ENCODE measurements at places on chromosomes 3 and 15.
A peak's percentile ranks its signal among the peaks of the same experiment; 100 is the strongest.

GRCh38 chr15:45111390-45112142 is 2.4 kb downstream of the DUOX2 start:
- no peak for DNase-seq

DNA sequence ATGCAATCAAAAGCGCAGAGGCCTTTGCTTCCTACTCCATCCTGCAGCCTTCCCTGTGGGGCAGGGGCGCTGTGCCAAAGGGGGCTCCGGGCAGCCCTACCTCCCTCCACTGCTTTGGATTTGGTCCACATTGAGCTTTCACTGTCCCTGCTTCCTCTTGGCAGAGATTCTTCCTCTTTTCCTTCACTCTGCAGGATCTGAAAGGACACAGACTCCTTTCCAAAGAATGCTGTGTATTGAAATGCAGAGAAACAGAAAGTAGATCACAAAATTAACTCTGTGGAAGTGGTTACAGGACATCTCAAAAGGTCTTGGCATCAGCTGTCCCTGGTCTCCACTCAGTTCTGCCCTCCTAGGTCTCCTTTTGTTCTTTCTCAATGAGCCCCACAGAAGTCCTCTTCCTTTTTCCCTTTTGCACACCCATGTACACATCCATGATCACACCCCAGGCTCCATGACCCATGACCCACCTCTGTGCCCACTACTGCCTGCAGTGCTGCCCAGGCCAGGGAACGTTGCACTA is 64.1 kb downstream of the CCR1 start:
- no peak for DNase-seq

DNA sequence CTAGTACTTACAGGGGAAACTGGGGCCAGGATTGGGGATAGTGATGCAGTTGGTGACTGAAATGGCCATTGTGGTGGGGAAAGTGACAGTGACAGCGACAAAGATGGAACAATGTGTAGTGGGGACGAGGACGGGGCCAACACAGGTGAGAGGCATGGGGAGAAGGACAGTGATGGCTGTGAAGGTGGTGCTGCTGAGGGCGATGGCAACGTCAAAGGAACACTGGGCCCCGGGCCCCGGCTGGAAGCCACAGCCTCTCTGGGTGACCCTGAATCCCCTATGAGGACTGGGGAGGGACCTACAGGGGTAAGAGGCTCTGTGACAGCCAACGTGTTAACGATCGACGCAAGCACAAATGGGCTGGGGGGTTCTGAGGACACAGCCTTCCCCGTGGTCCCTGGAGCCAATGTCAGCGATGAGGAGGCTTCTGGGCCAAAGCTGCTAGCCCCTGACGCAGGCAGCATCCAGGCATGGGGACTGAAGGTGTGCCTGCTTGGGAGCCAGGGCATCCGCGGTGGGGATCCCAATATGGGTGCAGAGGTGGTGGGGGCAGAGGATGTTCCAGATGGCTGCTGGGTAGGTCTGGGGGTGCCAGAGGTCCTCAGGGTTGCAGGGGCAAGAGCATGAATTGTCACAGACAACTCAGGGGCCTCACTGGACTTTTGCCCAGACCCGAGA is 25.2 kb upstream of the GOLGA6C start:
- no peak for DNase-seq

GRCh38 chr15:29815000-29815710 is 7.1 kb downstream of the TJP1 start:
- no peak for DNase-seq

DNA sequence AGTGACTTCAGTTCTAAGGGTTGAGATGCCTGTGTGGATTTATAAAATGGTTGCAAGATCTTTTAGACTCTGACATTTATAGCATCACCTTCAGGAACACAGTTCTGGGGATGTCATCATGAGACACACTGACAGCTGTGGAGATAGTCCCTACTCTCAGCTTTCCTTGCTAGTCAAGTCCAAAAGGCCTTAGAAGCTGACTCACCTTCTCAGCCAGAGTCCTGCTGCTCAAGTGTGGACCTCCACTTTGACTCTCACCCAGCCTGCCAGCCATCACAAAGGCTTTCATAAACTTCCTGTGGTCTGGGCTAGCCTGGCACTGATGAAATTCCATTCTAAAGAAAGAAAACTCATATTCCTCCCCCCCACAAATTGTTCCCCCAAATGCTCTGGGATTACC is 44.8 kb downstream of the TMEM39A start:
- no peak for DNase-seq

DNA sequence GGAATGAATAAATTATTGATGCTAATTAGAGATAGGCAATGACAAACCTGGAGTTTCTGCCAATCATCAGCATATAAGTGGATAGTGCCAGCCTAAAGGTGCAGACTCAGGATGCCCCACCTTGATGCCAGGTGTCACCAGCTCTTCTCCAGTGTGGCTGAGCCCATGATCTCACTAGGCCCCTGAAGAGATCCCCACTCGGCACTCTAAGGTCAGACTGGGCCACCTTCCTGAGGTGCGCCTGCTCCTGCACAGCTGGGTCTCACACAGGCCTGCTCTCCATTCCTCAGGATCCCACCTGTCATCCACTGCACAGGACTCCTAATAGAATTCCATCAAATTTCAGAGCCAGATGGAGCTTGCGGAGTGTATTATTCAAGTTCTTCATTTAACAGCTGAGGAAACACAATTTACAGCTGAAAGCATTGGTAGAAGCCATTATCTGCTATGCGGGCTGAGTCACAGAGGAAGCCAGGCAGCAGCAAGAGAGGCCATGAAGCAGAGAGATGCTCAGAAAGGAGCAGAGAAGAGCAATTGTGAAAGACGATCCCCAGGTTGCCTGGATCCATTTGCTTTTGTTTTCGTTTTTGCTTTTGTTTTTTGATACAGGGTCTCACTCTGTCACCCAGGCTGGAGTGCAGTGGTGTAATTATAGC is 25.1 kb upstream of the FSTL1 start:
- no peak for DNase-seq

GRCh38 chr15:81071120-81071519 is 63.0 kb upstream of the CFAP161 start:
- DNase-seq: no peak

GRCh38 chr15:98380721-98381120 is 267.6 kb upstream of the IGF1R start:
- no peak for DNase-seq

DNA sequence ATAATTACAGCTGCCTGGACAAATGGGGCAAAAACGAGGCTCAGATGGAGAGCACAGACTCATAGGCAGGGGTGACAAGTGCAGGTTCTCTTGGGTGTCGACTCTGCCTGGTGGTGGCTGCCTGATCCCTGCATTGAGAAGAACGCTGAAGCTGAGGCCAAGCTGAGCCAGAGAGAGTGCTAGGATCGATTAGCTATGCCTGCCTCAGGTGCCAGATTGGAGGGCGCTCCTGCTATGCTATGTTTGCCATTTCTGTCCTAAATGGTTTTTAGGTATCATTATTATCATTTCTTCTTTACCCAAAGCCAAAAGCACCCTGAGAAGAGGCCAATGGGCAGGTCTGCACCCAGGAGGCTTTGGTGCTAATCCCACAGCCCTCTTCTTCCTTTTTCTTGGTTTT is 53.9 kb upstream of the SLC6A11 start:
- DNase-seq: no peak

GRCh38 chr3:35745351-35745750 is 106.0 kb downstream of the ARPP21 start:
- no peak for DNase-seq

GRCh38 chr3:106204160-106204868 is 335.5 kb upstream of the CBLB start:
- DNase-seq: no peak

DNA sequence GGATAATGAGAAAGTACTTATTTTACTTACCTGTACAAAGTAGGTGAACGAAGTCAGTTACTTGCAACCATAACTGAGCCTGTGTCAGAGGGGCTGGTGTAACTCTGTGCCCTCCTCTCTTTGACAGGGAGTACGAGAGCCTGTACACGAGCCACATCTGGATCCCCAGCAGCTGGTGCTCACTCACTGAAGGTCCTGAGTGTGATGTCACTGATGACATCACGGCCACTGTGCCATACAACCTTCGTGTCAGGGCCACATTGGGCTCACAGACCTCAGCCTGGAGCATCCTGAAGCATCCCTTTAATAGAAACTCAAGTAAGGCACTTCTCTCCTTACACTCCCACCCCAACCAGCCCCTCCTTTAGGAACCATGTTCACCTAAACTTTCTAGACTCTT is 24.2 kb downstream of the IL20RB start:
- no peak for DNase-seq

GRCh38 chr15:40847223-40847961 is 3.5 kb downstream of the SPINT1 start:
- DNase-seq: no peak

GRCh38 chr3:107283948-107284347 is 93.3 kb upstream of the CCDC54 start:
- no peak for DNase-seq

GRCh38 chr15:61519296-61519695 is 290.2 kb upstream of the RORA start:
- DNase-seq: no peak

- DNase-seq: no peak
Measured at GRCh38 chr3:141336672-141337522, 31.4 kb upstream of the ZBTB38 start.

GRCh38 chr3:52001443-52001974 is 5.8 kb upstream of the RPL29 start:
- peak; percentile 69 for DNase-seq

DNA sequence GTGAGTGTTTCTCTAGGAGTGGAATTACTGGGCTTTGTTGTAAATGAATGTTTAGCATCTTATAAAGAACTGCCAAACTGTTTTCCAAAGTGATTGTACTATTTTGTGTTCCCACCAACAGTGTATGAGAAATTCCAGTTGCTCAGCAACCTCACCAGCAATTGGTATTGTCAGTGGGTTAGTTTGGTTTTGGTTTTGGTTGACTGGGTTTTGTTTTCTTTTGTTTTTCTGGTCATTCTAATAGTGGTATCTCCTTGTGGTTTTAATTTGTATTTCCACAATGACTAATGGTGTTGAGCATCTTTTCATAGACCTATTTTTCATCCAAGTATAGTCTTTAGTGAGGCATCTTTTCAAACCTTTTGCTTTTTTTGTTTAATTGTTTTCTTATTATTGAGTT is 27.1 kb downstream of the FILIP1L start:
- DNase-seq: no peak

DNA sequence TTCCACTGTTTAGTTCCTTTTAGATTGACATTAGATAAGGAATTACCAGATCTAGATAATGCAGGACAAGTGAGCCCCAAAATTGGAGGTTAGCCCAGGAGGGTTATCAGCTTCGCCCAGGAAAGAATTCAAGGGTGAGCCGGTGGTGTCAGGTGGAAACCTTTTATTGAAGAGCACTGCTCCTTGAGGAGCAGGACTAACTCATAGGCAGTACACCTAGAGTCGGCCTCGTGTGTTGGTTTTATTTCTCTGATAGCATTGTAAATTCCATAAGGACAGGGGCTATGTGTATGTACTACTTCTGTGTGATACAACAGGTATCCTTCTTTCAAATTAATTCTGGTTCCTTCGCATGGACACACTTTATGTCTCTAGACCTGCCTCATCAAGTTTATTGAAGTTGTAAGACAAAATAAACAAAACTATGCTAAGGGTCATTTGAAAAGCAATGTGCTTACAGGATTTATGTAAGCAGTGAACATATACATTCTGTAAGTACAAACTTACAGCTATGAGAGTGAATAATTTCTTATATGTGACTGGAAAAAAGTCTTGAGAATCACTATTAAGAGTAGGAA is 57.2 kb downstream of the SNX4 start:
- no peak for DNase-seq

DNA sequence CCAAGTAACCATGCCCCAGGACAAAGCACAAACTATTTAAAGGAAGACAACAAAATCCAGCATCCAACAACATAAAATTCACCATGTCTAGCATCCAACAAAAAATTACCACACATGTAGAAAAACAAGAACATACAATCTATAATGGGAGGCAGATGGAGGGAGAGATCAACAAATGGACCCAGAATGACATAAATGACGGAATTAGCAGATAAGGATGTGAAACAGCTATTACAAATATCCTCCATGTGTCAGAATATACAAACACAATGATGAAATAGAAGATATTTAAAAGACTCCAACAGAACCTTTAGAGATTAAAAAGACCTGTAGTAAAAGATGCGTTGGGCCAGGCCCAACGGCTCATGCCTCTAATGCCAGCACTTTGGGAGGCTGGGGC is 10.8 kb downstream of the LYSMD4 start:
- DNase-seq: no peak

- no peak for DNase-seq
Measured at GRCh38 chr3:35064761-35065160, 574.6 kb upstream of the ARPP21 start.

DNA sequence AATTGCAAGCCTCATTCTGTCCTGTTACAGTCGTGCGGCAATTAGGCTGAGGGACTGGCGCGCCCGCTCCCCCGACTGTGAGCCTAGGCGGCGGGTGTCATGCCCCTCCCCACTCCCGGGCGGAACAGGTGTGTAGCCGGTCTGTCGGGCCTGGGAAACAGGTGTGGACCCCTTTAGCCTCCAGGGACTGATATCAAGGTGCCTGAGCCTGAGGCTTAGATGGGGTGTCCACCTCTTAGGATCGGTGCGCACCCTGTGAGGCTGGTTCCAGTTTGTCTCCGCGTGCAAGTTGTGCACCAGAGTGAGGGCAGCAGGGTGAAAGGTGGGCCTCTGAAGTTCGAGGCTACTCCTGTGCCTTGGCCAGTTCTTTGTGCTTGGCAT is 686 bp downstream of the VPS8 start:
- no peak for DNase-seq

- no peak for DNase-seq
Measured at GRCh38 chr3:124699686-124700396, 30.4 kb upstream of the UMPS start.

GRCh38 chr15:74337607-74338211 is 29.7 kb downstream of the CYP11A1 start:
- DNase-seq: no peak

DNA sequence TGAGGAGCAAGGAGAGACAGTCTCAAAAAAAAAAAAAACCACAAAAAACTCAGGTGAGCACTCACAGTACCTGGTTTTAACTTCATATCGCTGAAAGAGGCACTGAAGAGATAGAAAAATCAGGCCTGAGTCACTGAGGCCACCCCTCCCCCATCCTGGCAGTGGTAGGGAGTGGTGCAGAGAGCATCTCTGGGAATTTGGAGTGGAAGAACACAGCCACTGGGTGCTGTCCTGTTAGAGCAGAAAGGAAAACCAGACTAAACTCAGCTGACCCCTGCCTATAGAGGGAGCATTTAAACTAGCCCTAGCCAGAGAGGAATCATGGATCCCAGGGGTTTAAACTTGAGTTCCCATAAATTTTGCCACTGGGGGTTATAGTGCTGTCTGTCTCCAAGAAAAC is 22.2 kb upstream of the DNAJC13 start:
- no peak for DNase-seq

DNA sequence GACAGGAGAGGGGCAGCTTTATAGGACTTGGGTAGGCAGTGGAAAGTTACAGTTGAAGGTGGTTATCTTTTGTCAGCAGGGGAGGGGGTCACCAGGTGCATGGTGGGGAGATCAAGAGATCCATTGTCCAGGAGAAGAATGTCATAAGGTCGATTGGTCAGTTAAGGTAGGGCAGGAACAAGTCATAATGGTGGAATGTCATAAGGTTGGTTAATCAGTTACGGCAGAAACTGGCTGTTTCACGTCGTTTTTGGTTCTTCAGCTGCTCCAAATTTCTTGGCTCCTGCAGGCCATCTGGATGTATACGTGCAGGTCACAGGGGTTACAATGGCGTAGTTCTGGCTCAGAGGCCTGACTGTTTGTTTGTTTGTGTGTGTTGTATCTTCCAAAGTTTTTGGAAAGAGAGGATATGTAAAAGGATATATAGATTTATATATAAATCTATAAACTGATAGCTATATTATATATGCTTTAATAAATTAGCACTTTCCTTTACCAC is 565.1 kb downstream of the ZNF385D start:
- DNase-seq: no peak

GRCh38 chr3:45088543-45089358 is 57.4 kb downstream of the CDCP1 start:
- no peak for DNase-seq

Data from stimulated activated CD8-positive, alpha-beta memory T cell treated with anti-CD3 and anti-CD28 coated beads, Interleukin-15, amount 100 ng/mL, for 4 hours (primary cell).